ENCODE measurements at places on chromosomes 6 and 20.

DNA sequence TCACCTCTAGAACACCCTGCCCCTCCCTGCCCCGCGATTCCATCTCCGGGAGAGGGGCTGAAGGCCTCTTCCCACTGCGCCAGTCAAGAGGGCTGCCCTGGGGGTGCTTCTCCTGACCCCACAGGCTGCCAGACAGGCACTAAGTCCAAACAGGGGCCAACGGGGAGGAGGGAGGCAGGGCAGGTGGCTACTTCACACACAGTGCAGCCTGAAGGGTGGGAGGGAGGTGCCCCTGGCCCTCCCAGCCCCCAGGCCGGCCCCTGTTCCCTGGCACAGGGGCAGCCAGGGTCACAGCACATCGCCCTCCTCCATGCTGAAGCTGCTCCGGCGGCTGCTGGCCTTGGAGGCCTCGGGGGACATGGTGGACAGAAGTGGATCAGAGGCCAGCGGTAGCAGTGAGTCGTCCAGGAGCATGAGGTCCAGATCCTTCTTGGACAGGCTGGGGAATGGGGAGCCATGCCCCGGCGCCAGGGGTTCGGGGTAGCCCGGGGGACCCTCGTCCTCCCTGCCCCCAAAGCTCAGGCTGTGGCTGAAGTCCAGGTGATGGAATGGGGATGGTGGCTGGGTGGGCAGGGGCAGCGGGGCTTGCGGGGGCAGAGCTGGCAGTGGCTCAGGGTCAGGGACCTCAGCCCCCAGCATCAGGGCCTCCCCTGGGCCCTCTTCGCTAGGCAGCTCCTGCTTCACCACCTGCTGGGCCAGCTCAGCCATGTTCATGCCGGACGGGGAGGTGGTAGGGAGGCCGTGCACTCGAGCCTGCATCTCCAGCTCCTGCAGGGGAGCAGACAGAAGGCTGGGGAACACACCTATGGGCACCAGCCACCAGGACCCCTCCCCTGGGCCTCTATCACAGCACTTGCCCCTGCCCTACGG lies 46.3 kb downstream of the MDFI start:
- no peak for DNase-seq

- no peak for DNase-seq
These were observed 28.2 kb upstream of the PLAGL1 start for GRCh38 chr6:144036064-144036834.

DNA sequence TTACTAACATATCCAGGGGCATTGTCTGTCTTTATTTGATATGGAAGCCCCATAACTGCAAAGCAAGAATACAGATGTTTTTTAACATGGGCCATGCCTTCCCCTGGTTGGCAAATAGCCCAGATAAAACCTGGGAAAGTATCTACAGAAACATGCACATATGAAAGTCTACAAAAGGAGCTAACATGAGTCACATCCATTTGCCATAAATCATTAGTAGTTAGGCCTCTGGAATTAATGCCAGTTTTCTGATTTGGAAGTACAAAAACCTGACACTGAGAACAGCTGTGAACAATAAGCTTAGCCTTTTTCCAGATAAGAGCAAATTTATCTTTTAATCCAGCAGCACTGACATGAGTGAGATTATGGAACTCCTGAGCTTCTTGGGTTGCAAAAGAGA lies 418.0 kb upstream of the IMPG1 start:
- DNase-seq, result no peak

GRCh38 chr6:159194421-159194820 lies 25.2 kb downstream of the FNDC1 start:
- no peak for DNase-seq

DNA sequence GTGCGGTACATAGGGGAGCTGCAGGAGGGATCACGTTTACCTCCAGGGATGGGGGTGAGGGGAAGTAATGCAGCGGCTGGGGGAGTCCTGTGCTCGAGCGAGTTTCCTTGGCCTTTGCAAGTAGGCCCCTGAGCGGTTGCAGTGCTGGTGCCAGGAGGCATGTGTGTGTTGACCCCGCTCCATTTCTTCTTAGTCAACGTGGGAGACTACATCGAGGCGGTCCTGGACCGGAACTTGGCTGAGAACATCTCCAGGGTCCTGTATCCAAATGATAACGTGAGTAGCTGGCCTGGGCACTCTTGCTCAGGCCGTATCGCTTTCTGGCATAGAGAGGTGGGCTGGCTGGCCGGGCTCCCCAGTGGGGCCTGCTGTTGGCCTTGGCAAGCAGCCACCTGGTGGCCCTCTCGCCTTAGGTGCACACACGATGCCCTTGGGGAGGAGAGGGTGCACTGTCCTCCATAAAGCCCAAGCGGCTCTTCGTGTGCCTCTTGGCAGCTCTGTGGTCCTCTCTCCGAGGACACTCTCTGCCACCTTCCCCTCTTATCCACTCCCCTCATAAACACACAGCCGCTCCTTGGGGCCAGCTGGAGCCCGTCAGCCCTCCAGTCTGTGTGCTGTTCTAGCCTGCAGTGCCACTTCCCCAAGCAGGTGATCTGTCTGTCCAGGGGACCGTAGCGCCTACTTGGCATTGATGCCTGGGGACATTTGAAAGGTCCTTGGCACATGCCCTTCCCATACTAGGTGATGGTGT lies 29.3 kb downstream of the PYGB start:
- no peak for DNase-seq

DNA sequence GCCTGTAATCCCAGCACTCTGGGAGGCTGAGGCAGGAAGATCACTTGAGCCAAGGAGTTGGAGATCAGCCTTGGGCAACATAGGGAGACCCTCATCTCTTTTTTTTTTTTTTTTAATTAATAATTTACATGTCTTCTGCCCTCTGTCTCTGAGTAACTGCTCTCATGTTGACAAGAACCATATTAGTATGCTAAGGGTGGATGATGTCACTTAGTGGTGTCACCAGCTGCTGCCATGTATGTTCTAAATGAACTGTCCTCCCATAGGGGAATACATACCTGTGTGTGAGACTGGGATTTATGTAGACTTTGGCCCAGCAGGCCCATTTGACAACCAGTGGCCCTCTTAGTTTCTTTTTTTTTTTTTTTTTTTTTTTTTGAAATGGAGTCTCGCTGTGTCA lies 65.6 kb downstream of the SCAND1 start:
- no peak for DNase-seq

DNA sequence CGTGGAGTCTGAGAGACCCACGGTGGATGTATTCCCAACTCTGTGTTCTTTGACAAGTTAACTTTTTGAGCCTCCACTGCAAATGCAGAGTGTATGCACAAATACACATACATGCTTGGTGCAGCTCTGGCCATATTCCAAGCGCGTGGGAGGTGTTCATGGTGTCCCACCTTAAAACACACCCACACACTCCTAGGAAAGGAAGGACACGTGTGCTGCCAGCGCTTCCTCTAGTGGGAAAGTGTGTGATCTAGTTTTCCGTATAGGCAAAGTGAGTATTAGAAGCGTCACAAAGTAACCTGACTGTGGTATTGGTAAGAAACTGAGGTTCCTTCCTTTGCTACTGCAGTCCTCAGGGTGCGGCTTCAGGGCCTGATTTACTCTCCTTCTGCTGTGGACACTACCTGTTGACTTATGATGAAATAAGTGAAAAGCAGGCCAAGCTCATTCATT lies 36.0 kb upstream of the MPC1 start:
- no peak for DNase-seq

DNA sequence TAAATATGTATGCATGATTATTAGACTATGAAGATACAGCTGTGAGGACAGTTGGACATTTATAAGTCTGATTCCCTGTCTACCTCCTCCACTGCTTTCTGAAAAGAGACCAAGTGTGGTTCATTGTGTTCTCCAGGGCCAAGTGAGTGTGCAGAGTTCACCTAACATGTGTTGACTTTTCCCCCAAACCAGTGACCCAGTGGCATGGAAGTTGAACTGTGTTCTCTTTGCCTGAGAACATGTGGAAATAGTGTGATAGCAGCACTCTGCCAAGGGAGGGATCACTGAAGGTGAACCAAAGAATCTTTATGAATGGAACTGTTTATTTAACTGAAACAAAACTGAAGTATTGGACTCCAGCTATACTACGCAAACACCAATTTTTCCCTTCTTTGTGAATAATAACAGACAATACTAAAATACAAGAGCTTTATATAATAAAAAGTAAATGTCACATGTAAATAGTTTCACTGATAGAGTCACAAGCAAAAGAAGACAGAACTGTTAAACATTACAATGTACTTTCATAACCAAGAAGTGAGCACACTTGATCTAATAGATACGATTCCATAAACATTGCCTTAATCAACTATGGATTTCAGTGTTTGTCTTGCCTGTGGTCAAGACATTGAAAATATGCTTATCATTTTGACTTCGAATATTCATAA lies 200.3 kb upstream of the FUT9 start:
- DNase-seq, result no peak

DNA sequence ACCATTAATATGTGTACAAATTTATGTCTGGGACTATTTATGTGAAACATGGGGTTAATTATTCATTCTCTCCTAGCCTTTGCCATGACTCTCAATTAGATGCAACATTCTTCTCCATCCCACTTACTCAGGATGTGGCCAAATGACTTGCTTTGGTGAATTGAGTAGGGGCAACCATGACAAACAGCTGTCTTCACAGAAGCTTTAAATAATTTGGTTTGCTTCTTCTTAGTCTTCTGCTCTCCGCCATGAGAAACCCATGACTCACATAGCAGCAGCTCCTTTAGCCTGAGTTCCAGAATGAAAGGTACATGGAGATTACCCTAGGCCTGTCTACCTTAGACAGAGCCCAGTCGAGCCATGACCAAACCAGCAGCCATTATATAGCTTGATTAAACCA lies 74.7 kb downstream of the FRK start:
- DNase-seq, result no peak

- DNase-seq, result no peak
These were observed 93.6 kb upstream of the NFATC2 start for GRCh38 chr20:51636123-51636522.

GRCh38 chr20:24842918-24843715 lies 106.0 kb upstream of the CST7 start:
- no peak for DNase-seq

Data from spinal cord (tissue), 10 donors.